ENCODE measurements at places on chromosomes 2 and 18.
A peak's percentile ranks its signal among the peaks of the same experiment; 100 is the strongest.

- no peak for DNase-seq
Observed at GRCh38 chr2:36562973-36563532, 34.9 kb downstream of the FEZ2 start.

GRCh38 chr2:127504552-127505430, 21.5 kb downstream of the IWS1 start:
- DNase-seq, result no peak

GRCh38 chr2:153308466-153308865, 170.1 kb downstream of the RPRM start:
- DNase-seq, result no peak

DNA sequence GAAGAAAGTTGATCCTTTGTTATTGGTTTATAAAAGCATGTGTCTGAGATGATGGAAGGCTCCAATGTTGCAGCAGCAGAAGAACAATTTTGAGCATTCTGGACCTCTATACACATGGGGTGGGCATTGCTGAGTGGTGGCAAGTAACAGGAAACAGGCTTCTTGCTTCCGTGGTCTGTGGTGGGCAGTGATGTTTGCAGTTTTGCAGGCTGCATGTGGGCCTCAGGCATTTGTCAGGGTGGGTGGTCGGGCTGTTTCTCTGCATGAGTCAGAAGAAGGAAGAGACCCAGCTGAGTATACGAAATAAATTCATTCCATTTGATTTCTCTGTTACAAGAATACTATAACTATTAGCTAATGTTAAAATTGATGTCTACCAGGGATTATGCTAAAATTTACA, 239.5 kb upstream of the COL3A1 start:
- no peak for DNase-seq

DNA sequence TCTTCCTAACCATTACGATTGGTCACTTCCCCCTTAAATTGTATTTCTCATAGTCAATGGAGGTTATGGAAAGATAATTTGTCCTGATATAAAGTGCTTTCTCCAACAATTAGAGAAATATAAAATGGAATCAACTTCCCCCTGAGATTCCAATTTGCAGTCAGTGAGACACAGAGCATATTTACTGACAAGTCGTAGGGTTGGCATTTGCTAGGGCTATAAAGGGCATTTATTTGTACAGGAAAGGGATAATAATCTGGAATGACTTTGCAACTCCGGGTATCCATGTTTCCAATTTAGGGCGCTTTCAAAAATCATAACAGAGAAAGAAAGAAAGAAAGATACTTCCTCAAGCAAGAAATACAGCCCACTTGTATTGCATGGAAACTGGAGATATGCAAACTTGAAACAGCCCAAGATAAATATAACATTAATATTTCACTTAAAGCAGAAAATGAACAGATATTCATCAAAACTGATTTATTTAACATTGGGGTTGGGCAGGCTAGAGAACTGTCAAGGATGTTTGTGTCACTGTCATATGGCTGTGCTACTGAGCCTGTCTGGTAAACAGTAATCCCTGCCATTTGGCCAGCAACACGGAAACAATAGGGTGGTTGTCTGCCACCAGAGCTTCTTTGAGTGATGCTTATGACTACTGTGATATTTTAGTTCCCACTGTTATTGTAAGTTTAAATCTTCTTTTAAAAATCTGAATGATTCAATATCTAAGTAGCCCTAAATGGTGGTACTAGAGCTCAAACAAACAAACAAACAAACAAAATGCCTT, 621.8 kb downstream of the LRP1B start:
- no peak for DNase-seq

DNA sequence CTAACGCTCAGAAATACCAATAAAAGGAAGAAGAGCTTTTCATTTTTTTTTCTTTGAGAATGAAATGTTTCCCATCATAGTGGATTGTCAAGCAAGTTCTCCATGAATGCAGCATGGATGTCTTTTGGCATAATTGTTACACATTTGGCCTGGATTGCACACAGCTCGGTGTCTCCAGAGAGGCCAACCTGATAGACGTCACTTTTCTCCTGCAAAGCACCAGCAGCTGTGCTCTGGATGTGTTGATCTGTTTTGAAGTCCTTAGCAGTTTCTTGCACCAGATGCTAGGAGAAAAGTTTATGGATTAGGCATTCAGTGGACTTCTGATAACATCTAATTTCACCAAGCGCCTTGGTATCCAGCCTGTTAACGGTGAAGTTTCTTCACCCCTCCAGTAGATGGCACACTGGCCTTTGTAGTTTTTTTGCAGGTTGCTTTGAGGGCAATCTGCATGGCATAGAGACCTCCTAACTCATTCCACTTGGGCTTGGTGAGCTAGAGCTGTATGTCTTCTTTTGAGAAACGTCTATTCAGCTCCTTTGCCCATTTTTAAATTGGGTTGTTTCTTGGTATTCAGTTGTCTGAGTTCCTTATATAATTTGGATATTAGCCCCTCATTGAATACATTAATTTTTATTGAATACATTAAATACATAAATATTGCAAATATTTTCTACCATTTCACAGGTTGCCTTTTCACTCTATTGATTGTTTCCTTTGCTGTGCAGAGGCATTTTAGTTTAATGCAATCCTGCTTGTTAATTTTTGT, 59.7 kb downstream of the PTH2R start:
- no peak for DNase-seq

- DNase-seq, result no peak
Observed at GRCh38 chr2:163863073-163863472, 127.3 kb upstream of the FIGN start.

DNA sequence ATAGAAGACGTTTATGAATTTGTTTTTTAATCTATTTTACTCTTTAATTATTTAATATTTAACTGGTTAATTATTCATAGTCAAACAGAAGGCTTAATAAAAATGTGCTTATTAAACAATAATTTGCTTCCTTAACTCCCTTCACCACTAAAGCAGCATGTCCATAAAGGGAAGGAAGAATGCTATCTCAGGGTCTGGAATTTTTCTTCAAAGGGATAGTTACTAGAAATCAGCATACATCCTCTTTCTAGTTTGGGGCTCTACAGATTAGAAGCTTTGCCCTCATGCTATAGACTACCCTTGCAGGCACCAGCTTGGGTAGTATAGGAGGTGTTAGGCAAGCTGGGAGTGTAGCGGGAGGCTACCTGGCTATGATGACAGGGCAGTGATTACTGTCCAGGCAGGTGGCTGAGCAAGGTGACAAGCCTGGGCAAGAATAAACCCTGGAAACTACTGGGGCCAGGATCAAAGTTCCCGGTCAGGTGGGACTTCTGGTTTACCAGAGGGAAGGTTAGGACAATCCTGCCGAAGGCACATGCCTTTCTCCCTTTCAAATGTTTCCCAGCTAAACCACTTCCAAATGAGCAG, 276.0 kb upstream of the REV1 start:
- DNase-seq, result no peak

DNA sequence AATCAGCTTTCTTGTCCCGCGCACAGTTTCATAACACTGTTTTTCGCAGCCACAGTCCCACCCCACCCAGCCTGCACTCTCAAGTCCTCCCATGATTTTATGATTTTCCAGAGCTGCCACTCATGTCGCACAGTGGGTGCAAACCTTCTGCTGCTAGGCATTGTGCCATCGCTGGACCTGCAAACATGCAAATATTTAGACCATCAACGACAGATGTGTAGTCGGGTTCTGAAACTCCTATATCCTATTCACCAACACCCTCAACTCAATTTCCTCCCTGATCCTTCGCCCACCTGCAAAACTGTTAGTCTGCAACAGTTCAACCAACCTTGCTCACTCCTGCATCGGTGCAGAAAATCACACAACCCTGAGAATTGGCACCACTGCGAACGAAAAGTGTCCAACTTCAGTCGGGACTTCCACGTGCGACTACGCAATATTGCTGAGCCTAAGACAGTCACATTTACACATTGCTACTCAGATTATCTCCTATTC, 871 bp upstream of the ALS2 start:
- peak; percentile 9 for DNase-seq

GRCh38 chr2:61266632-61267505, 104.9 kb downstream of the C2orf74 start:
- DNase-seq, result no peak

- no peak for DNase-seq
Observed at GRCh38 chr2:88959480-88960204, 268.2 kb downstream of the RPIA start.

- peak; percentile 95 for DNase-seq
Observed at GRCh38 chr2:30231212-30231995, at the start of gene LBH. TSS of gene LBH (plus strand) at chr2:30231534. CDS start at chr2:30231739, 205 bp downstream.

DNA sequence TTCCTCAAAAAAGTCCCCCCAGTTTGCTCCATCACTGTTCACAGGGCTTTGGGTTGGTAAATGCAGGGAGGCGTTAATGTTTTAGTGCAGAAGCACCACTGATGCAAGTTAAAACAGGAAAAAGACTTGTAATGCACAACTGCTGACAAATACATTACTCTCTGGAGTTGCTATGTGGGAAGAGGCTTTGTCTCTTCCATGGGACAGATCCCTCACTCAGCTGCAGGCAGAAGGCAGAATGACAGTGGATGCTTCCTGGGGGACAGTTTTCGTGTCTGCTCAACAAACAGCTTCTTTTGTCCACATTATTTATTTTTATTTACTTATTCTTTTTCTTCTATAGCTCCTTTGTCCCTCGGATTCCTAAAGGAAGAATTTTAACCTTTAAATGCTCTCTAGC, 22.7 kb upstream of the KCNE4 start:
- no peak for DNase-seq

GRCh38 chr18:35242426-35242825, 1.6 kb downstream of the ZNF397 start:
- no peak for DNase-seq

DNA sequence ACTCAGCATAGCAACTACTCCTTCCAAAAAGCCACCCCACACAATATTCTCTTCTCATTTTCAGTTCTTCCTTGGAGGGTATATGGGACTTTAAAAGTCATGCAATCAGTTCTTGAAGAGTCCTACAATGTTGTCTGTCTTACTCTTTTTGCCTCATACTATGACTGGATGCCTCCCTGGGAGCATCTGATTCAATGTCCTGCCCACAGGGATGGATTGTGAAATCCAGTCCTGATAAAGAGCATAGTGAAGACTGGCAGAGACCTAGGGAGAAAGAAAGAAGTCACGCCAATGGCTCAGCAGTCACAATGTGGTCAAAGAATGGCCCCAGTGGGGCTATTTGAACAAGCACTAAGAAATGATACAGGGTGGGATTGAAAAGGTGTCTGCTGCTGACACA, 155.1 kb upstream of the SERPINE2 start:
- DNase-seq, result no peak

Measured in CD4-positive, alpha-beta T cell treated with Interleukin-12 subunit alpha and Interleukin-12 subunit beta, for 1 hour (primary cell).